ENCODE measurements at places on chromosomes 3 and 15. TPM values are rescaled to one million over a fixed set of nuclear protein-coding genes. Genes with fewer than 3 reads are reported as not detected.

CATSPER2 gene
- 4.4 TPM for total RNA-seq

CCDC71 gene
- total RNA-seq: 37.4 TPM

SLC6A1 gene
- total RNA-seq: 0.28 TPM

DUOXA1 gene
- not detected for total RNA-seq

OCA2 gene
- 0.69 TPM for total RNA-seq

SMCO1 gene
- not detected for total RNA-seq

C2CD4A gene
- total RNA-seq: 0.19 TPM

GHSR gene
- total RNA-seq: not detected

CHAC1 gene
- total RNA-seq: 124 TPM

RAB43 gene
- 32.5 TPM for total RNA-seq

TRPM1 gene
- total RNA-seq: not detected

AGTR1 gene
- not detected for total RNA-seq

Data from GM23338 (cell line).